ENCODE measurements at places on chromosomes 6 and 20.

DNA sequence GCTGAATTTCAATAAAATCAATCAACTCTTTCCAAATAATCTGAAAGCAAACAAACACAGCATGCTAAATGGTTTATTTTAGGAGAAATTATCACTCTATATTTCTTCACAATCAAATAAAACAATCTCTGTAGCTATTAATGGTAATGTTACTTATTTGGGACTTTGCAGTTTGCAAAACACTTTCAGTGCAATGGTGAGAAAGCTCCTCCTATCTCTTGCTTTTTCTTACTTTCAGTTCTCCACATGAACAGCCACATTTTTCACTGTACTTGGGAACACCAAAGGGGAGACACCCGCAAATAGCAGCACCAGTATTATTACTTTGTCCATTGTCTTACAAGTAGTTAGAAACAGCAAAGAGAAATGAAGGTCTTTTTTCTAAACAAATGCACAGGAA is 92.4 kb downstream of the DST start:
- no peak for DNase-seq

GRCh38 chr6:43765776-43766499 is 4.1 kb upstream of the VEGFA start:
- no peak for DNase-seq

DNA sequence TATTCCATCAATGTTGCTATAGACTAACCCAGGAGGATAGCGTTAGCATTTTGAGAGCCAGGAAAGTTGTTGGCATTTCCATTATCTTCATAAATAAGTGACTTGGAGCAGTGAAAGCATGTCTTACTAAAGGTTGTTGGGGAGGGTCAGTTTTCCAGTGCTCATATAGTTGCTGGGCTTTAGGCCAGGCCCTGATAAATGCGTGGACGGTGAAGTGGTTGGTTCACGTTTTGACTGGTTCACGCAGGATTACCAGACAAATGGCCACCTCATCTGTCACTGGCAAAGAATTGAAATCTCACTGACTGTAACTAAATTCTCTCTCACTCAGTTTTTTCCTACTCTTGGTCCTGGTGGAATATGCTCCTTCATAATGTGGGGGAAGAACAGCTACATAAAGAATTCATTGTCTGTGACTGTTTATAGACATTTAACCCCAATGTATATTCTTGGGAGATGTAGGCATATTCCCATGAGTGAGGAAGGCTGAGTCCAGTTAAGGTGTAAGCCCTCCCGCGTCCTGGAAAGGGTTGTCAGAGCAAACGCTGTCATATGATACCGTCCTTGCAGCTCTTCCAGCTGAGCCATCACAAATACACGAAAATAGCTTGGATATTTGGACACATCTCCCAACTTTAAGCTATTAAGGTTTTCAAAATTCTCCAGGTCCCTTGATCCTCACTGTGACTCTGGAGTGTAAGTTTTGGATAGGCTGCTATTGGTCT is 27.8 kb downstream of the LRRC1 start:
- DNase-seq, result no peak

DNA sequence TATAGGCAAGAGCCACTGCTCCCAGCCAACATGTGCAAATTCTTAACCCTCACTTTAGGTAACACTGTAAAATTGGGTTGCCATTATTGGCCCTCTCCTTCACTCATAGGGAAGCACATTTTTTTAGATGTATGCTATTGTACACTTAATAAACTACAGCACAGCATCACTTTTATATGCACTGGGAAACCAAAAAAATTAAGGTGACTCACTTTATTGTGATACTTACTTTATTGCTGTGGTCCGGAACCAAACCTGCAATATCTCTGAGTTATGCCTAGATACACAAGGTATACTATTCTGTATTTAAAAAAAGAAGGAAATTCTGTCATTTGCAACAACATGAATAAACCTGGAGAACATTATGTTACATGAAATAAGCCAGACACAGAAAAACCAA is 40.5 kb downstream of the IPCEF1 start:
- DNase-seq, result no peak

DNA sequence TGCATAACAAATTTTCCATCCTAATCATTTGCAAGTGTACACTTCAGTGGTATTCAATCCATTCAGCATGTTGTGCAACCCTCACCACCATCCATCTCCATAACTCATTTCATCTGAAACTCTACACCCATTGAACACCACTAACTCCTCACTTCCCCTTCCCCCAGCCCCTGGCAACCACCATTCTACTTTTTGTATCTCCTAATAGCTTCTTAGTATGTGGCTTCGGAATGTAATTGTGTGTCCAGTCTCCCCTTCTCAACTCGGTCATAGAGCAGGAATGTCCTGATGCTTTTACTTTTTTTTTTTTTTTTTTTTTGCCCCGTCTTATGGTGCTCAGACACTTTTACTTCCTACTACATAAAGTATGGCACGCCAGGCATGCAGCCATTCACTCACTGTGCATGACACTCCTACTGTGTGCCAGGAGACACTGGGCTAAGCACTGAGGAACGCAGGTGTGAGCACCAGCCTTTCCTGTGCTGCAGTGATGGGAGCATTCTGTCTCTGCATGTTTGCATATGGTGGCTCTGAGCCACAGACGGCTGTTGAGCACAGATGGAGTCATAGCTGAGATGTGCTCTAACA is 15.3 kb downstream of the HCK start:
- no peak for DNase-seq

GRCh38 chr6:140208286-140208685 is 833.8 kb upstream of the CITED2 start:
- no peak for DNase-seq

DNA sequence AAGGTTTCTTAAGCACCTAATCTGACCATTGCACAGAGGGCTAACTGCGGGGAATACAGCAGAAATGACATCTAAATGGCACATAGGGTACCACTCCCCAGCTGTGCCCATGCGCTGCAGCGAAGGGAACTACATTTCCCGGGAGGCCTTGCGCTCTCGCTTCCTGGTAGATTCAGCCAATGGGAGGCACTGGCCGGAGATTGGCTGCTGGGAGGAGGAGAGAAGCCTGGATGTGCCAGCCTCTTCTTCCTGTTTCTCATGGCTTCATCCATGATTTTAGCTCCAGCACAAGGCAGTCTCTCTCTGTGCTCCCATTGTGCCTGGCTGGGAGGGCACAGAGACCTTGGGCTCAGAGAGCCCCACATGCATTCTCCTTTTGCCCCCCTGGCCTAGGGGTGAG is 101.7 kb upstream of the FOXA2 start:
- peak; percentile 57 for DNase-seq

Data from RPMI8226 (cell line).